AG09319 (cell line): ENCODE measurements at places on chromosomes 6 and 20.

GRCh38 chr6:44472250-44472945 is 84.9 kb downstream of the CDC5L start:
- no peak for DNase-seq

- no peak for DNase-seq
Observed at GRCh38 chr6:168126566-168127383, 47.8 kb upstream of the FRMD1 start.

DNA sequence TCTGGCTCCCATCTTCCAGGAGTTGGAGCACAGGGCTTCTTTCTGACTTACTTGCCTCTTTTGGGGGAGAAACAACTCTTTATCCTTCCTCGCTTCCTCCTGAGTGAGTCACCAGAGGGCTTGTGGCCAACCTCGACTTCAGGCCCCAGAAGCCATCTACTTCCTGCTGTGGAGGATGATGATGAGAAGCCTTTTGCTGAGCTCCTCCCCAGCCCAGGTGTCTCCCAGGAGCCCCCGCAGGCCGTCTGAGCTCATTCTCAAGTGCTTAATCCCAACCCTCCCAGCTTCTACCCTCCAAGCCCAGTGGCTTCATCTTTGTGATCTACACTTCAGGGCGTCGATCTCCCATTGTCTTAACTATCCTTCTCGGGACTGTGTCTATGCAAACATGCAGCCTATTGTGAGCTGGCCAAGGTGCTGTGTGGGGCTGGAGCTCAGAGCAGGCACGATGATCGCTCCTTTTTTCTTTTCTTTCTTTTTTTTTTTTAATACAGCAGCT is 27.9 kb downstream of the SDCBP2 start:
- no peak for DNase-seq

DNA sequence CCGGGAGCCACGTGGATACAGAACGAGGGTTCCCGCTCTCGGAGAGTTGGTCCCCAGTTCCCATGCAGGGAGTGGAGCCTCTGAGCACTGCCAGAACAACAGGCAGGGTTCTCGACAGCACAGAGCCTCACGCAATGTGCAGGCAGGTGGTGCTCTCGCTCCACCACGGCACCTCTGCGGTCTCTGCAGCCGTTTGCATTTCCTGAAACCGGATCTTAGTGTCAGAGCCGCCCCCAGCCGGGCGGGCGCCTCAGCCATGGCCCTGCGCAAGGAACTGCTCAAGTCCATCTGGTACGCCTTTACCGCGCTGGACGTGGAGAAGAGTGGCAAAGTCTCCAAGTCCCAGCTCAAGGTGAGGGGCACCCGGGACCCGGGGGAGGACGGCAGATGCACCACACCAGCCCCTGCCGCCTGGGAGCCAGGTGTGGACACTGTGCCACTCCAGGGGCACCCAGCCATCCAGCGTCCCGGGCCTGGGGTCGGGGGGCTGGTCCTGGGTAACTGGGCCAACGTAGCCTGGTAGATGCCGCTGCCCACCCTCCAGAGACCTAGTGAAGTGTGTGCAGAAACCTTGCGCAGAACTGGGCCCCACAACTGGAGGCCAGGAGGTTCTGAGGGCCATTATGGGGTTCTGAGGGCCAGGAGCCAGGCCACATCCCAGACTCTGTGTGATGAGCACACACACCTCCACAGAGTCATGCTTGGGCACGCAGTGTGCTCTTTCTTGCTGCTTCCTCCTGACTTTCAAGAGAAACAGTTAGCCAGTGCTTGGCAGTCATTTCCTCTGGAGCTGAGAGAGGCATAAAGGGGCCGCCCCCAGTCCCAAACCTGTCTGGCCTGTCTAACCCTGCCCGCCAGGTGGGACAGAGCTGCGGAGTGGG is at the start of gene DEF6:
DEF6 (plus strand) TSS at position 218 of the 881 bp plus-strand sequence; CDS start at position 257, 39 bp downstream.
- no peak for DNase-seq

DNA sequence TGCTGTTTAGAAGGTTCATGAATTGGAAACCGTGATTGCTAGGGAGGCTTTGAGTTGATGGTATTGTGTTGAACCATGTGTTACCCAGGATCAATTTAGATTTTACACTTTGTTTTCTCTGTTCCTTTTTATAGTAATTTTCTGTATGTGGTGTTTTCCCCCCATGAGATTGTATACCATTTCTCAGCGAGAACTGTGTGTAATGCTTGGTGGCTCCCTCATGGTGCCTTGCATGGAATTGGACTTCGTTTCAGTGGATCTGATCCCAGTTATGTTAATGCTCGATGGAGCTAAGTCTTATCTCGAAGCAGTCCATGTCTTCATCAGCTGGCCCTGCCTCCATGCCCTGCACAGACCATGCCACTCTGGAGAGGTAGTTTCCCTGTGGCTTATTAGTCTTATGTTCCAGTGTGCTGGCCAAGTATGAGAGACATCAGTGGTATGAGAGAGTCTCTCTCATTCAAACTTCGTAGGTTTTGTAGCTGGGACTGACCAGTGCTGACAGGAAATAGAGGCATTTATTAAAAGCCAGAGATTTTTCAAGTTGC is 18.7 kb downstream of the PTPN1 start:
- no peak for DNase-seq

DNA sequence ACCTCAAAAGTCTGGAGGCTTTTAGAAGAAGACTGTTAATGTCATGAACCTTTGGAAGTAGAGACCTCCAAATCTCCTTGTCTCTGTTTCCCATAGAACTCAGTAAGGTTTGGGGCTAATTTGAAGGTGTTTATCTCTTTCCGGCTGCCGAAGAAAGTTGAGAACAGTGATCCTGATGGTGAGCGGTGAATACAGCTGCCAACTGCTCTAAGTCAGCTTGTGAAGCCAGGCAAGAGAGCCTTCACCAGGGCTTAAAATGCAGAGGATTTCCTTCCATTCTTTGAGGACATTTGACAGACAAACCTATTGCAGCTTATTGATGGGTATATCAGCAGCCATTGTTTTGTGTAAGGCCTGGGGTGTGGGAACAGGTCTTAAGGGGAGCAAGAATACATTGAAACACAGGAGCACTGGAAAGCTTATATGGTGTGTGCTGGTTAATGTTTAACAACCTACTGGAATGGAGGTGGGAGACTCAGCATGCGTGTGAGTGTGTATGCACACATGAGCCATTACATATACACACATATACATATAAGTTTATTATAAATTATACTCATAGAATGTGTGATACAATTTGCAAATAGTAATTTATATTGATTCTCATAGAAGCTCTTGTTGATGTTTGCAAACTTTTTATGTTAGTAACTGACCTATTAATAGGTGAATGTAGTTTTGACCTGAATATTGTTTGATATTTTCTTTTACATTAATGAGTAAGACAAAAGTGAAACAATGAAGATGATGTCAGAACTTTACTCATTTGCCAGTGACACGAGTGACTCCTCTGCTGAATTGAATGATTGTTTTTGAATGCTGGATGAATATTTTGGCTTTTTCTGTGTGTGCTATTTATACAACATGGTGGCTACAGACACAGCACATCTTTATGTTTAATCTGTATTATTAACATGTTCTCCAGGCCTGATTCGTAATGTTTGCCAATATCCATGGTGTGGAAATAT is 18.1 kb downstream of the PLEKHG1 start:
- no peak for DNase-seq

- DNase-seq: no peak
Observed at GRCh38 chr6:50249493-50249892, 199.8 kb upstream of the DEFB112 start.
